ENCODE measurements at places on chromosomes 13 and 19.

GRCh38 chr19:13583114-13583513 is 76.8 kb upstream of the CACNA1A start:
- no peak for DNase-seq

GRCh38 chr13:26539738-26540292 is 17.7 kb upstream of the WASF3 start:
- DNase-seq, result no peak

GRCh38 chr13:73194310-73194709 is 135.5 kb downstream of the KLF5 start:
- no peak for DNase-seq

DNA sequence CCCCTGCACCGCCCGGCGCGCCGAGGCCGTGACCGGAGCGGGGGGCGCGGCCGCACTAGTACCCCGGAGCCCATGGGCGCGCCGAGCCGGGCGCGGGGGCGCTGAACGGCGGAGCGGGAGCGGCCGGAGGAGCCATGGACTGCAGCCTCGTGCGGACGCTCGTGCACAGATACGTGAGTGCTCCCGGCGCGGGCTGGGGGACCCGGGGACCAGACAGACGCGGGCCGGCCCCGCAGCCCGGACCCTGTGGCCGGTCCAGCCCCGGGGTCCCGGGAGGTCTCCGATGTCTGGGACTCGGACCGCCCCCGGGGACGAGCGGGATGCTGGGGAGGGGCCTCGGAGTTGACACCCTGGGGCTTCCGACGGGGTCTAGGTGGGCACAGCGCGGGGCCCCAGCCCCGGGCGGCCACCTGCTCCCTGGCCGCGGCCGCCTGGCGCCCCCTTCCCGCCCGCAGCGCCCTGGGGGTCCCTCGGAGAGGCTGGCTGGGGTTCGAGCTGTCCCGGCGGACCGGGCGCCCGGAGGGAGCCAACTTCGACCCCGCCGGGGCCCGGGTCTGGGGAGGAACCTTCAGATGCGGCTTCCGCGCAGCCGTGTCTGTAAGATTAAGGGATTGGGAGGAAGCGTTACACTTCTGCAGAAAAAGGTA is 568 bp downstream of the ATP11A start:
- peak; percentile 5 for DNase-seq

GRCh38 chr13:78299832-78300623 is 303.3 kb downstream of the POU4F1 start:
- DNase-seq, result no peak

GRCh38 chr19:12986726-12987125 is 8.5 kb upstream of the NFIX start:
- no peak for DNase-seq

DNA sequence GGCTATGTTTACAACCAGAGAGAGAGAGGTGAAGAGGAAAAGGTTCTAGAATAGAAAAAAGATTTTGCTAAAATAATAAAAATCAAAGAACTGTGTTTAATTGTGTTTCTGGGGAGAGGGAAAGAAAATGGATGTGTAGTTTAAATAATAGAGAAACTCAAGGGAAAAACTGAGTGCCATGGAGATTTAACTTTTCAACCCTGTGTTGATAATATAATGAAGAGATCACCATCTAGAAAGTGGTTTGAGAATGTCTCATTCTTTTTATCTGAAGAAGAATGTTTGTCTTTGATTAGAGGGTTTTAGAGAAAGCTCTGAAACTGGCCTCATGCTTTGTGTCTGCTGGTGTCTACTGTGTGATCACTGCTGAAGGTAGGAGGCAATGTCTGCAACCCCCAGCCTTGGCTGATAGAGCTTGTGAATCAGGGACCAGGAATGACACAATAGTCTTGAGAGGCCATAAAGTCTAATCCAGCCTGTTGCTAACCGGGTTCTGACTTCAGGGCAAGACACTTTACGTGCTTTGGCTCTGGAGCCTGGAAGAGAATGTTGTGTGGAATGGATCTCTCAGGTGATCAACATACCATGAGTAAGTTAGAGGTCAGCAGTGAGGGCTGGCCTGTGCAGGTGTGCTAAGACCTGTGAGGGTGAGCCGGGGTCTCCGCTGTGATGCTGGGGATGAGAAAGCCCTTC is 5.4 kb downstream of the COL4A2 start:
- no peak for DNase-seq

GRCh38 chr19:24054044-24054935 is 32.7 kb upstream of the ZNF254 start:
- no peak for DNase-seq

DNA sequence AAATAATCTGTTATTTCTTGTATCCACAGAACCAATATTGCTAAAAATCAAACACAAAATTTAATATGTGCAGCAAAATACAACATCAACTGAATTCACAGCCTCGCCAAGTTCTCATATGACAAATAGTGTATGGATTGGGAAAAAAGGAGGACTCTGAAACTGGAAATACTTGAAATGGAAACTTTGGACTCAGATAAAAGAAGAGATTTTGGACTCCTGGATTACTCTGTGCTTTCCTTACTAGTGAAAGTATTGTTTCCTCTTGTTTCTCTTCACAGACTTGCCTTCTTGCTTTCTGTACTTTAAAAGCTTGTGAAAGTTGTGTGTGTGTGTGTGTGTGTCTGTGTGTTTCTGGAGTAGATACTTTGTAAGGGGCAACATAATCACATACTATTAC is 1596.3 kb downstream of the PCDH9 start:
- DNase-seq, result no peak

- no peak for DNase-seq
These were observed 20.5 kb upstream of the RASA3 start for GRCh38 chr13:114152831-114153371.

GRCh38 chr19:2488942-2489731 is 13.2 kb downstream of the GADD45B start:
- no peak for DNase-seq

All from CD4-positive, alpha-beta T cell treated with Interleukin-2 at 100 ng/mL for 4 hours (primary cell).